ENCODE measurements at places on chromosomes 2 and 18.

DNA sequence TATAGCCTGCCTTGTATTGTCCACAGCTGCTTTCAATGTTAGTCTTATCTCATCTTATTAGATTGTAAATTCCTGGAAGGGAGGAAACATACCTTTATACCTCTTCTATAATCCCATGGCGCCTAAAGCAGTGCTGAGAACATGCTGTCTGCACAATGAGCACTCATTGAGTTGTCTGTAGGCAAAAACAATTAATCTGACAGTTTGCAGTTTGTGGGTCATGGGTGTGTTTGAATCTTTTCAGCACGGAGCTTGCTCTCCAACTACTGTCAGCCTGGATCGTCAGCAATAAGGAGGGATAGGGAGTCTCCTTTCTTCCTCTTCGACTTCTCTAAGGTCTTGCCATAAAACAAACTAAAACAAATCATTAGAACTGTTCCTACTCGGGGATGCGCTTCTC lies 26.5 kb upstream of the GREB1L start:
- DNase-seq, result no peak

- DNase-seq, result no peak
Measured at GRCh38 chr2:38171208-38171855, 95.4 kb upstream of the CYP1B1 start.

DNA sequence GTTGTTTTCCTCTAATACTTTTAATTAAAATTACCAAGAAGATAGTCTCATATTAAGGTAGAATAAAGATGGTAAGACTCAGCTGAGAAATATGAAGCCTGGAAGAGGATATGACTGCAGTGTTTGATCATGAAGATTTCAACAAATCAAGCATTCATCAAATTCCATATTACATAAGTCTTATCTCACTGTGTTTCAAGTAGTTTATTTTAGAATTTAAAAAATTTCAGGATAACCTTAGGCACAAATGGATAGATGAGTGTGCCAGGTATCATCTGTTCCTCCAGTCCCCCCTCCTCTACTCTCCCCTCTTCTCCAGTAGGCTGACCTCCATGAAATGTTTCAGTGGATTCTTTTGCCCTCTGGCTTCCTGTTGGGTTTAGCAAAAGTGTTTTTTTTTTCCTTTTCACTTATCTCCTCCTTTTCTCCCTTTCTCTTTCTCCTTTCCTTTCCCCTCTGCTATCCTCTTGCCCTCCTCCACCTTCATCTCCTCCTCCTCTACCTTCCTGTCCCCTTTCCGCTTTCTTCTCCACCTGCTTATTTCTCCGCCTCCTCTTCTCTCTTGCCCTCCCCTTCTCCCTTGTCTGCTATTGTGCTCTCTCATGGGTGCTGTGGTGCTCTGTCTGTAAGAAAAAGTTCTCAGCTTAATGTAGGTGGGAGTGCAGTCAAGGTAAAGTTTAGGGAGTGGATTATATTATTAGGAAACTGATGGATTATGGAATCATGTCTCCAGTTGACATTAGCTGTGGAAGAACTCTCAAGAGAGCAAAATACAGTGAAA lies 72.8 kb downstream of the ABI2 start:
- no peak for DNase-seq

DNA sequence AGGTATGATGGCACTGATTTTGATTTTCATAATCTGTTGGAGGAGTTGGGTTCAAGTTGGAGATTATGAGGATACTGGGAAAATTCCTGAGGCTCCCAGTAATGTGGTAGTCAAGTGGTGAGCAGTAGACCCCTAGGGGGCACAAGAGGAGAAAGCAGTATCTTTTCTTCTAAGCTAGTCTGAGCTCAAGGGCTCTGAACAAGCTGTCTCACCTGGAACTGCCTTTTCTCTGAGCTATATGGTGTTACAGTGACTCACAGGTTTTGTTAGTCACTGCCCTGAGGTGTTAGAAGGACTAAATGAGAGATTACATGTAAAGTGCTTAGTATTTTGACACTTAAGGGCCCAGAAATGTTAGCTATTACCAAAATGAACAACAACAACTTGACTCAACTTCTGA lies 42.2 kb downstream of the CD302 start:
- no peak for DNase-seq

- no peak for DNase-seq
Measured at GRCh38 chr2:145000376-145000775, 480.5 kb upstream of the ZEB2 start.

DNA sequence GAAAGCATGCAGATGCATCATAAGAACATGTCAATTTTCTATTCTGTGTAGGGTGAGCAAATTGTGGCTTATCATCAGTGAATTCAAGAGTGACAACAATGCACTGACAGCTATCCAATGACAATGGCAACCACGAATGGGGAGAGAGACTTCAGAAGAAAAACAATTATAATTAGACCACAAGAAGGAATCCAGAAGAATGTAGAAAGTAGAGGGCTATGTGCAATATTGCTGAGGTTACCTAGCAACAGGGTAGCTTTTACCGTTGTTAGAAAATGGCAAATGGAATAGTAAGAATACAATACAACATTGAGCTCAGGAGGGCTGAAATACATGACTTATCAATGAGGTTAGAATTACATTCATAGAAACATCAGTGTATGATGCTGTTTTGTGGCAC lies 71.1 kb upstream of the SESTD1 start:
- DNase-seq, result no peak

DNA sequence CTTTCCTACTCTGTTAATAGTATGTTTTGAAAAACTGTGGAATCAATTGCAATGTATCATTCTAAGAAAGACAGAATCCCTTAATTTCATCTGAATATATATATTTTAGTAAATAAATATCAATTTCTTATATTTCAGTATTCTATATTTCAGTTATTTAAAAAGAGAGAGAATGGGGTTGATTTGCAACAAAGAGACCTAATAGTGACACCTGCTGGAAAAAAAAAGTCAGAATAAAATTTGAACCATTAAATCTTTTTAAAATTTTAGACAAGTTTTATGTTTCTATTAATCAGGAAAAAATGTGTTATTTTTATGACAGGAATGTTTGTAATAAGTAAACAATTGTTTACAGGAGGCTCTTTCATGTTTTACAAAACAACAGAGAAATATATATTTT lies 20.7 kb upstream of the CCNT2 start:
- no peak for DNase-seq

DNA sequence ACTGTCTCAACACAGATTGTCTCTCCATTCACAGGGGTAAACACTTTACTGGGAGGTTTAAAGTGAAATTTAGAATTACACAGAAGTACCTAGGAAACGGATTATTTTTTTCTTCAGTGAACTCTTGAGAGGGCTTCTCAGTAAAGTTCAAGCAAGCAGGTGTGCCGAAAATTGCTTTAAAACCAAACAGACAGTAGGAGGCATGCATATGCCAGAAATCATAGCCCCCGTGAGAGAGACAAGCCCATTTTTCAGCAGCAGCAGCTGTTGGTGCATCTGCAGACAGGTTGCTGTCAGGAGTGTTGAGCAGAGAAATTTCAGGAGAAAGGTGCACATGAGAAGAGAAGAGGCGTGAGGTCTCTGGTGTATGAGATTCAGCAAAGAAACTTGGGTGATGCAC lies 2115.5 kb upstream of the CELF4 start:
- DNase-seq, result no peak

DNA sequence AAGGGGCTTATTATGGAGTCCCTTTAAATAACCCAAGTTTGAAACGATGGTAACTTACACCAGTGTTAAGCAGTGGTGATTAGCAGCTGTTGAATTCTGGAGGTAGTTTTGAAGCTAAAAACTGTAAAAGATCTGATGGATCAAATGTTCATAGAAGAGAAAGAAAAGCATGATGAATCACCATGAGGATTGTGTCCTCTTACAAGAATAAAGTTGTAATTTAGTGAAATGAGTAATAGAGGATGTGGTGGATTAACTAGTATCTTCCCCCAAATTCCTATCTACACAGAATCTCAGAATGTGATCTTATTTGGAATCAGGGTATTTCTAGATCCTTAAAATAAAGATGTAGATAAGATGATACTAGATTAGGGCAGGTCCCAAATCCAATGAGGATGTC lies 1138.2 kb upstream of the TMEFF2 start:
- DNase-seq, result no peak

DNA sequence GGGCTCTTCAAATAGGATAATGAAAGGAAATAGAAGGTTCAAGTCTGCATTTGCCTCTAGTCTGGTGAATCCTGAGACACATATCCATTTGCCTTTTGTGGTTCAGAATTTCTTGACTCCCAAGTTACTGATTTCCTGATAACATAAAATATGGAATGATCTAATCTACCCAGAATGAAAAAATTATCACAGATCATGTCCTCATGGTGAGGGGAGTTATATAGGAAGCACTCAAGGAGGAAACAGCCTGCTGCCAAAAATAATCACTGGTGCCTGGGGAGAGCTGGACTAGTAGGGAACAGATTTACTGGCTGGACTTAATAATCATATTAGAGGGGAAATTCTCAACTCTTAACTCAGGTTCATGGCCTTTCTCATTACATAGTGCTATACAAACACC lies 95.5 kb upstream of the STK17B start:
- no peak for DNase-seq

GRCh38 chr2:46306330-46306751 lies 9.1 kb downstream of the EPAS1 start:
- no peak for DNase-seq

DNA sequence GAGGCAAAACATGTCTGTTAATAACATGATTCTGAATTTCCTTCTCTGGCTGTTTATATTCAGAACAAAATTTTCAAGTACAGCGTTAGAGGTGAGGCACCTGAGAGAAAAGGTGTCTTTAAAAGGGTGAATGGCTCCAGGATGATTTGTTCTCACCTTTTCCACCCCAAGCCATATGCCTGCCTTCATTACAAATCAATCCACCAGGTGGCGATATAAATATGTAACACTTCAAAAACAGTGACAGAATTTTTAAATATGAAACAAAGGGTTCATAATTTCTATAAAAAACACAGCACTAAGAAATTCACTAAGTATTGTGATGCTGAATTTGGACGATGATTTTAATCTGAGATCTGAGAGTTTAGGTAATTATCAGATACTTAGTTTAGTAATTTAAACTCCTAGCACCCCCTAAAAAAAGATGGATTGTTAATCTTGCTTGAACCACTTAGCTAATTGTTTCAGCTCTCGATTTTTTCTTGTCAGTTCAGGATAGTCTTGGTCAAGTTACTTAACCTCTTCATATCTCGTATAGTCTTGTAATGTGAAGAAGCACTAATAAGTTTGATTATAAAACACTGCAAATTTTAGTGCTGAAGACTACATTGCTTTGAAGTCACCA lies 528.8 kb downstream of the CPS1 start:
- no peak for DNase-seq

DNA sequence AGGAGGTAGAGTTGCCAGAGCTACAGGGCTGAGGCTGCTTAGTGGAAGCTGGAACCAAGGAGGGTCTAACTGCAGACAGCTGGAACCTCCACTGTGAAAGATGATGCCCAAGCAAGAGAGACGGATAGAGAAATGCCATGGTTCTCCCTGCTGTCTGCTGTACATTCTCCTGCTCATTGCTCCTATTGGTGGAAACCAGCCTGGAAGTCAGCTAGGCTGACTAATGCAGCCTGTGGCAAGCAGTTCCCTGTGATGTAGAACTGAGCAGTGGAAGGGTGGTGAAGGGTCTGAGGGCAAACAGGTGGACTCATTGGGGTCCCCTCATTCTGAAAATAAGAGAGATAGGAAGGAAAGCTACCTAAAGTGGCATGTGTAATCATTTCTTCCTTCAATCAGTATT lies 563.6 kb downstream of the SLC4A3 start:
- DNase-seq, result no peak

DNA sequence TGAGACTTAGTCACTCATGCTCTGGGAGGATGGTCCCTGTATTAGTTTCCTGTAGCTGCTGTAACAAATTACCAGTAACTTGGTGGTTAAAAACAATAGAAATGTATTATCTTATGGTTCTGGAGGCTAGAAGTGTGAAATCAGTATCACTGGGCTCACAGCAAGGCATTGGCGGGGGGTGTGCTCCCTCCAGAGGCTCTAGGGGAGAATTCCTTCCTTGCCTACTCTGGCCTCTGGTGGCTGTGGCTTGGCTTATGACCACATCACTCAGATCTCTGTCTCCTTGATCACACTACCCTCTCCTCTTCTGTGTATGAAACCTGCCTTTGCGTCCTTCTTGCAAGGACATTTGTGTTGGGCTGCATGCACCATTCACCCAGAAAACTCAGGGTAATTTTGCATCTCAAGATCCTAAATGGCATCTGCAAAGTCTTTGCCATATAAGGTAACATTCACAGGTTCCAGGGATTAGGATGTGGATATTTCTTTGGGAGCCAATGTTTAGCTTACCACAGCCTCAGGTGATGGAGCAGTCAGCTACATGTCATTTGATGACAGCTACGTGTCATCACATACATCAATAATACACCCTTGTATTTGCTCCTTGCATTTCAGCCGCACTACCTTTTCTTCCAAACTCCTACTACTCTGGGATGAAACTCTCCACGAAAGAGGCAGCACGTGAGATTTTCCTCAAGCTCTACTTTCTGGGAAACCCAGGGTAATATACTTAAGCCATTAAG lies 49.6 kb upstream of the POU3F3 start:
- no peak for DNase-seq

DNA sequence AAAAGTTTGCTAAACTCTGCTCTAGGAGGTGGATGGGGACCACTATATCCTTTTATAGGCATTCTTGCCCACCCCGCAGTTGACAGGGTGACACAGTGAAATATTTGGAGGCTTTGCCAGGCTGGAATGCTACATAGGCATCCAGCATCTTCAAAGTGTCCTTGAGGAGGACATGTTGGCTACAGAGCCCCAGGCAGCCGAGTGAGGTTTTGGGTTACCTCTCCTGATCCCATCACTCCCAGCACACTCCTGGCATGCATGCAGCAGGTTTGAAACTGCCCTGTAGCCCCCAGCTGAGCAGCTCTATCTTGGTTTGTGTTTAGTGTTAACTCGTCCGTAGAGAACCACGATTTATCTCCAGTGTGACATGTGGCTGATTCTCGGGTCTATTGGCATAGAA lies 7.3 kb downstream of the FOSL2 start:
- DNase-seq, result no peak

GRCh38 chr2:136718273-136718672 lies 47.1 kb upstream of the THSD7B start:
- no peak for DNase-seq

GRCh38 chr2:4139316-4139715 lies 435.9 kb downstream of the DCDC2C start:
- no peak for DNase-seq

DNA sequence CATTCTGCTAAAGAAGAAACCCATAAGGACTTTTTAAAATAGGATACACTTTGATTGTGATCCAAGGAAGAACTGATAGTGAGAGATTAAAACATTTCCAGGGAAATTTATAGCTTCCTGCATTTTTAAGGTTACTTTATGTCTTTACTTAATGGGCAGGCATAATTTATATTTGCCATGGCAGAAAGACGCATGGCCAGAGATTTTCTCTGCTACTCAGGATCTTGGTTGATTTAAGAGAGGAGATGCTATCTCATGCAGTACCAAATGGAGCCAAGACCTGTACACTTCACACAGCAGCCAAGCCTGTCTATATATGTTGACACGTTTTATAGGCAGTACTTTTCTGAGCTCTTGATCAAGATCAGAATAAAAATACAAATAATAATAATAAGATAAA lies 60.9 kb upstream of the NT5C1B start:
- DNase-seq, result no peak

GRCh38 chr2:20536619-20537422 lies 89.9 kb downstream of the RHOB start:
- no peak for DNase-seq

GRCh38 chr2:140586379-140586778 lies 1544.4 kb downstream of the LRP1B start:
- no peak for DNase-seq
